Breast epithelium (tissue), 4 donors: ENCODE measurements at places on chromosomes 7 and 10. TPM values are rescaled to one million over a fixed set of nuclear protein-coding genes. Genes with fewer than 3 reads are reported as not detected.

GRCh38 chr7:82700741-82701140, 257.2 kb upstream of the CACNA2D1 start:
- H3K27me3 ChIP-seq = no peaks in the 10 kb centered on the region
- H3K27ac ChIP-seq = no peak overlapping the region
- no peak for DNase-seq
- no peak overlapping the region for H3K4me3 ChIP-seq
- H3K36me3 ChIP-seq = no peaks in the 10 kb centered on the region
- H3K4me1 ChIP-seq = no peaks in the 10 kb centered on the region

GRCh38 chr10:75020168-75020567, 91.3 kb upstream of the SAMD8 start:
- no peak for DNase-seq
- no peaks in the 10 kb centered on the region for H3K36me3 ChIP-seq

The GTPBP4 gene
- 51.2 TPM for total RNA-seq

- H3K27me3 ChIP-seq = no peaks in the 10 kb centered on the region
- no peaks in the 10 kb centered on the region for H3K4me1 ChIP-seq
- H3K27ac ChIP-seq = no peak overlapping the region
- DNase-seq = no peak
These were observed 265.7 kb upstream of the BMPER start for GRCh38 chr7:33639552-33640197.

DNA sequence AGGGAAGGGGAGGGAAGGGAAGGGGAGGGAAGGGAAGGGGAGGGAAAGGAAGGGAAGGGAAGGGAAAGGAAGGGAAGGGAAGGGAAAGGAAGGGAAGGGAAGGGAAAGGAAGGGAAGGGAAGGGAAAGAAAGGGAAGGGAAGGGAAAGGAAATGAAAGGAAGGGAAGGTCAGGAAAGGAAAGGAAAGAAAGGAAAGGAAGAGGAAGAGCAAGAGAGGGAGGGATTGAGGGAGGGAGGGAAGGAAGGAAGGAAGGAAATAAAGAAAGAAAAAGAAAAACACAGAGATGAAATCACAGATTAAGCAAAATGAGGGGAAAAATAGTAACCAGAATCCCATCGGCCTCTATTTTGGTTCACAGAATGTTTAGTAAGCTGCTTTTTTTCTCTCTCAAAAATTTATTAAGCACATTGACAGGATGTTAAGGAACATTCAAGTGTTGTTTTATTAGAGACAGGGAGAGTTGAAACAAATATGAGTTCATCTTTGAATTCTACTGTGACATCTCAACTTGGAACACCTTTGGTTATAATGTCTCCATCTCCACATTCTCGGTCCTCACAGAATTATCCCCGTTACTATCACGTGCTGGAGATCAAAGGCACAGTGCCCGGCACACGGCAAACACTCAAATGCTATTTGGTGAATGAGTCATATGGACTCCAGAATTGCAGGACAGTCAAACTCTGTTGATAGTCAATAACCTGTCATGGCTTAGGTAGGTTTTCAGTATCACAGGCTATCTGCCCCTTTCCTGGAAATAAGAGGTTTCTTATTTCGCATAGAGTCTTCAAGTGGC, 52.4 kb downstream of the ABCB1 start:
- H3K27me3 ChIP-seq = no peaks in the 10 kb centered on the region
- H3K4me1 ChIP-seq = no peaks in the 10 kb centered on the region
- H3K36me3 ChIP-seq = no peaks in the 10 kb centered on the region
- DNase-seq = no peak
- no peak overlapping the region for H3K4me3 ChIP-seq

- no peaks in the 10 kb centered on the region for H3K4me1 ChIP-seq
- DNase-seq = peak; percentile 27
- no peaks in the 10 kb centered on the region for H3K36me3 ChIP-seq
- peaks cover 4% of the 10 kb centered on the region for H3K27me3 ChIP-seq
These were observed 24.6 kb downstream of the RAMP3 start for GRCh38 chr7:45181991-45182855.

The SFMBT2 gene
- total RNA-seq = 32.8 TPM

- no peak for DNase-seq
- no peaks in the 10 kb centered on the region for H3K27me3 ChIP-seq
- no peak overlapping the region for H3K27ac ChIP-seq
- H3K4me1 ChIP-seq = no peaks in the 10 kb centered on the region
- no peaks in the 10 kb centered on the region for H3K36me3 ChIP-seq
- H3K4me3 ChIP-seq = no peak overlapping the region
These were observed 27.7 kb downstream of the STK32C start for GRCh38 chr10:132279873-132280645.

The VSTM2A gene
- not detected for total RNA-seq

The SPDYE9 gene
- not detected for total RNA-seq

DNA sequence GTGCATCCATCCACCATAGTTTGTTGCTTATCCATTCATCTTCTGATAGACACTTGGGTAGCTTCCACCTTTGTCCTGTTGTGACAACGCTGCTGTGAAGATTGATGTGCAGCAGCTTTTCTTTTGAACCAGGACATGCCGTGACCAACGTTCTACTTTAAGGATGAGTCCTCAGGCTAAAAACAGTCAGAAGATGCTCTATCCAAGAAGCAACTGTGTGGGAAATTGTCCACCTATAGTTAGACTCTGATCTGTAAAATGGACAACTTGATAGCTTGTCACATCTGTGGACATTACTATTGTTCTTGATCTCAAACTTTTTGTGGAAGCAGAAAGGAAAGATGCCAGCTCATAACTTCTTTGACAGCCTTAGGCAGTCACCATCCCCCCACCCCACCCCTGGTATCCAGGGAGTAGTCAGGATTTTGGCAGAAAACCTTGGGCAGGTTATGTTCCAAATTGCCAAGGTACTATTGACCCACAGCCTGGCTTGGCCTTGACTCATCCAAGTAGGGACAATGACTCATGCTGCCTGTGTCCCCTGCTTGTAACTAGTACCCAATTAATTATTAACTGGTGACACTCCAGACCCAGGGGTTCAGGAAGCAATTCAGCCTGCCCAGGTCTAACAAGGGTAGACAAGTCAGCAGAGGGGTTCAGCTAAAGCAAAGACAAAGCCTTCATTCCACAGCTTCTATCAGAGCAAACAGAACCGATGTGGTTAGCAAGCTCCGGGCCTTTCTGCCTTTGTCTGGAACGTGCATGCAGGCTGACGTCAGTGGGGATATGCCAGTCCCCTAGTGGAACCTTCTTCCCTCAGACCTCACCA, 99.6 kb upstream of the ANLN start:
- peak overlapping the region; percentile 85 for H3K27ac ChIP-seq
- peak; percentile 53 for DNase-seq
- no peaks in the 10 kb centered on the region for H3K27me3 ChIP-seq
- no peaks in the 10 kb centered on the region for H3K36me3 ChIP-seq
- no peak overlapping the region for H3K4me3 ChIP-seq
- H3K4me1 ChIP-seq = no peaks in the 10 kb centered on the region

The TDRD1 gene
- total RNA-seq = under 0.01 TPM

- no peaks in the 10 kb centered on the region for H3K36me3 ChIP-seq
- no peak overlapping the region for H3K27ac ChIP-seq
- no peak for DNase-seq
- no peaks in the 10 kb centered on the region for H3K4me1 ChIP-seq
- no peak overlapping the region for H3K4me3 ChIP-seq
These were observed 536.6 kb downstream of the HTR7 start for GRCh38 chr10:90321132-90321816.

The ANKRD61 gene
- not detected for total RNA-seq

The GRID2IP gene
- not detected for total RNA-seq

- H3K27me3 ChIP-seq = peaks cover 3% of the 10 kb centered on the region
- H3K4me1 ChIP-seq = no peaks in the 10 kb centered on the region
- H3K4me3 ChIP-seq = no peak overlapping the region
- no peaks in the 10 kb centered on the region for H3K36me3 ChIP-seq
- no peak for DNase-seq
These were observed 11.7 kb upstream of the SLF2 start for GRCh38 chr10:100901051-100901450.

The SLC16A9 gene
- total RNA-seq = 0.32 TPM

GRCh38 chr7:143454091-143454680, 10.9 kb downstream of the TAS2R60 start:
- H3K4me1 ChIP-seq = no peaks in the 10 kb centered on the region
- H3K27ac ChIP-seq = peak overlapping the region; percentile 10
- no peaks in the 10 kb centered on the region for H3K36me3 ChIP-seq

DNA sequence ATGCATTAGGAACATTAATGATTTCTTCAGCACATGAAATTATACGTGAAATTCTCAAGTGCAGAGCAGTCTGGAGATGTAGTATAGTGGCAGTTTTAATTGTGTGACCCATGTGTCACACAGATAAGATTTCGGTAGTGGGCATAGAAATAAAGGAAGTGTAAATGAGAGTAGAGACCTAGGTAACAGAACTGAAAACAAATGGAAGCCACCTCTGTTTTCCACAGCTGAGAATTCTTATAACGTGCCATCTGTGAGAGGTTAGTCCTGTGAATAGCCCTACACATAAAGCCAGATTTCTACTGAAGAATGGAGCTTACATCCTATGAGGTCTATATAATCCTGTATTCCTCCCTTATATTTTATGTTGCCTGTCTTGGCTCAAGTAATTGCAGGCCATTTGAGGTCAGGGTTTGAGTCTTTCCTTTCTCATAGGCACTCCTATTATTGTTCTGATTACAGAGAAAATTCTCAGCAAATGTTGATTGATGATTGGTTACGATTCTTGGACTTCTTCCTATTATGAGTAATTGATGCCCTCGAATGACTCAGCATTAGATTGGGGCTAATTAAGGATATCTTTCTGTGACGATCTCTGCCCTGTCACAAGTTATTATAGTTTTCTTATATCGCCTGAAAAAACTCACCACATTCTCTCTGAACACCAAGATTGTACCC, 258.2 kb downstream of the KIF20B start:
- no peak overlapping the region for H3K27ac ChIP-seq
- no peak for DNase-seq
- H3K4me3 ChIP-seq = no peak overlapping the region
- no peaks in the 10 kb centered on the region for H3K27me3 ChIP-seq
- H3K4me1 ChIP-seq = no peaks in the 10 kb centered on the region
- H3K36me3 ChIP-seq = no peaks in the 10 kb centered on the region

GRCh38 chr10:13485623-13486022, 43.2 kb downstream of the BEND7 start:
- no peak overlapping the region for H3K27ac ChIP-seq
- no peaks in the 10 kb centered on the region for H3K36me3 ChIP-seq
- H3K4me3 ChIP-seq = no peak overlapping the region
- H3K27me3 ChIP-seq = no peaks in the 10 kb centered on the region
- H3K4me1 ChIP-seq = no peaks in the 10 kb centered on the region

GRCh38 chr10:86046845-86047460, 319.6 kb downstream of the GRID1 start:
- H3K27ac ChIP-seq = no peak overlapping the region
- no peak overlapping the region for H3K4me3 ChIP-seq
- H3K36me3 ChIP-seq = no peaks in the 10 kb centered on the region
- no peaks in the 10 kb centered on the region for H3K4me1 ChIP-seq
- DNase-seq = no peak

DNA sequence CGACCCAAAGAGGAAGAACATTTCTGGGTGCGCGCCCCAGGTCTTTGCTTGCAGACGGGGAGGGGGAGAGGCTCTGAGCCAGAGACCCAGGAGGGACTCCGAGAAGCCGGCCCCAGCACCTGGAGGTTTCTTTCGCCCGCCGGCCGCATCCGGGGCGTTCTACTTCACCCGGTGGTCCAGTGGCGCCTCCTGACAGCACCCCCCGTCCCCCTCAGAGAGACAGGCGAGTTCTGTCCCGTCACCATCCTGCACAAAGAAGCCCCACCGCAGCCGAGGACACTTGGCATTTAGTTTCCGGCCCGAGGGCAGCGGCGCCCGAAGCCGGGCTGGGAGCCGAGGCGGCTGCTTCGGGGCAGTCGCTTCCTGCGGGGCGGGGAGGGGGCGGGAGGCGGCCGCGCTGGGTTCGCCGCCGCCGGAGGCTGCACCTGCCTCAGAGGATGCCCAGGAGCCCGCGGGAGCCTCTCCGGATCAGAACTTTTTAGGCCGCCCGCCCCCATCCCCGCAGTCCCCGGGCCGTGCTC, at the start of gene TMEM178B:
Gene TMEM178B, plus strand, starts transcription at position 424 of the 521 bp plus-strand sequence.
- peak within 1 kb of the TSS; percentile 57 for H3K4me3 ChIP-seq
- H3K27me3 ChIP-seq = no peaks in the 10 kb centered on the region
- no peak for DNase-seq
- no peaks in the 10 kb centered on the region for H3K36me3 ChIP-seq
- no peak within 1 kb of the TSS for H3K27ac ChIP-seq

GRCh38 chr7:101935521-101936141, 118.2 kb downstream of the CUX1 start:
- H3K36me3 ChIP-seq = no peaks in the 10 kb centered on the region
- no peak for DNase-seq
- H3K4me3 ChIP-seq = no peak overlapping the region
- H3K4me1 ChIP-seq = no peaks in the 10 kb centered on the region
- no peak overlapping the region for H3K27ac ChIP-seq
- no peaks in the 10 kb centered on the region for H3K27me3 ChIP-seq

The CDH23 gene
- total RNA-seq = 13.8 TPM

The CUZD1 gene
- total RNA-seq = 0.98 TPM

- H3K27me3 ChIP-seq = no peaks in the 10 kb centered on the region
- no peaks in the 10 kb centered on the region for H3K4me1 ChIP-seq
- no peak for DNase-seq
- H3K4me3 ChIP-seq = no peak overlapping the region
These were observed 4.0 kb downstream of the GNB2 start for GRCh38 chr7:100677308-100678267.

GRCh38 chr10:47261121-47261520, 38.9 kb upstream of the GDF10 start:
- H3K4me1 ChIP-seq = no peaks in the 10 kb centered on the region
- H3K27ac ChIP-seq = no peak overlapping the region
- H3K27me3 ChIP-seq = no peaks in the 10 kb centered on the region
- H3K4me3 ChIP-seq = no peak overlapping the region

The GDF2 gene
- total RNA-seq = not detected

DNA sequence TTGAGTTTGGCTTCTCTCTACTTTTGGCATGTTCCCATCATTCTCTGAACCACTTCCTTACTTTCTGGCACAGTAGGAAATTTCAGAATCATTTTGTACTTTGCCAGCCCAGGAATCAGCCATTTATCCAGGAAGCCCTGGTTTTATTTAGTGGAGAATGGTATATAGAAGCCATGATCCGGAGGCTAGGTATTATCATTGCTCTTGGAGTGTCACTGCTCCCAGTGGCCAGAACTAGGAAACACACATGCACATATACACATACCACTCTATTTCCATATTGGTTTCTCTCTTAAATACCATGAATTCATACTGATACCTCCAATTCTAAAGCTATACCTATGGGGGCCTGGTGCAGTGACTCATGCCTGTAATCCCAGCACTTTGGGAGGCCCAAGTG, 36.3 kb downstream of the SUFU start:
- H3K4me3 ChIP-seq = no peak overlapping the region
- H3K27ac ChIP-seq = no peak overlapping the region
- no peak for DNase-seq

GRCh38 chr10:48406204-48406603, 99.7 kb downstream of the MAPK8 start:
- H3K4me1 ChIP-seq = no peaks in the 10 kb centered on the region
- H3K4me3 ChIP-seq = no peak overlapping the region
- DNase-seq = no peak
- no peaks in the 10 kb centered on the region for H3K27me3 ChIP-seq
- H3K36me3 ChIP-seq = no peaks in the 10 kb centered on the region

The PNLIPRP3 gene
- 2.4 TPM for total RNA-seq

- H3K4me1 ChIP-seq = peaks cover 10% of the 10 kb centered on the region
- no peaks in the 10 kb centered on the region for H3K36me3 ChIP-seq
- no peak for DNase-seq
- no peak overlapping the region for H3K27ac ChIP-seq
- H3K4me3 ChIP-seq = no peak overlapping the region
- H3K27me3 ChIP-seq = no peaks in the 10 kb centered on the region
These were observed 107.4 kb downstream of the EEPD1 start for GRCh38 chr7:36260481-36260880.
